ENCODE measurements at places on chromosomes 7 and 10. TPM values are rescaled to one million over a fixed set of nuclear protein-coding genes. Genes with fewer than 3 reads are reported as not detected.

The FAM20C gene
- total RNA-seq = 99.2 TPM

The INHBA gene
- 17.9 TPM for total RNA-seq

- DNase-seq = no peak
Measured at GRCh38 chr7:79035858-79036257, 417.6 kb downstream of the MAGI2 start.

- DNase-seq = no peak
Measured at GRCh38 chr7:79624336-79624735, 170.9 kb upstream of the MAGI2 start.

GRCh38 chr7:112945046-112945445 is 141.6 kb downstream of the GPR85 start:
- DNase-seq = no peak

- peak; percentile 60 for DNase-seq
Measured at GRCh38 chr7:143002898-143003297, 24.0 kb downstream of the OR9A2 start.

- no peak for DNase-seq
Measured at GRCh38 chr10:119237722-119238436, 30.5 kb downstream of the GRK5 start.
